ENCODE measurements at places on chromosomes 7 and 10.

DNA sequence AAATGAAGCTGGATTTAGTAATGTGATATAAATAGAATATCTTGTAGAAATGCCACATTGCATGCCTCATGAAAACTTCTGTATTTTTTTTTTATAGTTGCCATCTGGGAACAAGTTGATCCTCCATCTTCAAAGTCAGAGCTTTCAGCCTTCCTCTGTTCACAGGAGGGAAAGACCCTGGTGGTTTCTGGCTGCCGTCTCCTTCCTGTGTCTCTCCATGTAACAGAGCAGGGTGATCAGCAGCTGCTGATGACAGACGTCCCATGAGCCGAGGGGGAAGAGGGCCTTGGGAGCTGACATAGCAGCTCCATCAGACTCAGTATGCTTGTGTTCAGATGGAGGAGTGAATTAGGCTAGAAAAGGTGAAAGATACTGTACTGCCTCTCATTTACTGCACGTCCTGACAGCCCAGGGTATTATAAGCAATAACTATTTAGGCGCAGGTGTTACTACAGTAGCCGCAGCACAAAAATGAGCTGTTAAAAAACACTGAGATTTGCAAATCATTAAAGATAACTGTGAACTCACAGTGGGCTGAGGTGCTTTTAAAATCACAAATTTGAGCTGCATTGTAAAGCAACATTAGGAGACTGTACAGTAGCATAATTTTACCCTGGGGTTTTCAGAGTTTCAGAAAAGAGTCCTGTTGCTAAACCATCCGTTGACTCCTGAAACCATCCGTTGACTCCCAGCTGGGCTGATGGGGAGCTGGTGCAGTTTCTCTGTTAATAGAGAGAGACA, 103.3 kb downstream of the CFAP58 start:
- DNase-seq, result no peak

DNA sequence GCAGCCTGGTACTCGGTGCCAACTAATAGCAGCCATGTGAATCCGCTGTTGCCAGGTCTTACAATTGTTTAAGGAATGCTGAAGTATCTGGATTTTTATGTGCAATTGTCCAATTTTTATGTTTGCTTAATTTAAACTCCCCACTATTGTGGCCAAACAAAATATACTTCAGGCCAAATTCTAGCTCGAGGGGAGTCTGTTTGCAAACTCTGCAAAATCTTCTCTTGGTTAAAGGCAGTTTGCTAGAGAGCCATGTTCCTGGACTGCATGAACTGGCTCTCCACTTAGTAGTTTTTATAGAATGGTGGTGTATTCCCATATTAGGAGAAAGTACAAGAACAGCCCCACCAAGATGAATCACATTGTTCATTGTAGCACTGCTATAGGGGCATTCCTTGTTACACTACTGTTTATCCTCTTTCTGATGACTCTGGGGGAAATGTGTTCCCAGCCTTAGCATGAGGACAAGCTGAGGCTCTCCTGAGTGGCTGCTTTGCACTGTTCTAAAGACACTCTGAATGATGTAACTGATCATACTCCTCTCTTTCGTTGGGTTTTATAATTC, 178.0 kb upstream of the GLI3 start:
- no peak for DNase-seq

- no peak for DNase-seq
These were observed 161.7 kb upstream of the HPS1 start for GRCh38 chr10:98608411-98608810.

DNA sequence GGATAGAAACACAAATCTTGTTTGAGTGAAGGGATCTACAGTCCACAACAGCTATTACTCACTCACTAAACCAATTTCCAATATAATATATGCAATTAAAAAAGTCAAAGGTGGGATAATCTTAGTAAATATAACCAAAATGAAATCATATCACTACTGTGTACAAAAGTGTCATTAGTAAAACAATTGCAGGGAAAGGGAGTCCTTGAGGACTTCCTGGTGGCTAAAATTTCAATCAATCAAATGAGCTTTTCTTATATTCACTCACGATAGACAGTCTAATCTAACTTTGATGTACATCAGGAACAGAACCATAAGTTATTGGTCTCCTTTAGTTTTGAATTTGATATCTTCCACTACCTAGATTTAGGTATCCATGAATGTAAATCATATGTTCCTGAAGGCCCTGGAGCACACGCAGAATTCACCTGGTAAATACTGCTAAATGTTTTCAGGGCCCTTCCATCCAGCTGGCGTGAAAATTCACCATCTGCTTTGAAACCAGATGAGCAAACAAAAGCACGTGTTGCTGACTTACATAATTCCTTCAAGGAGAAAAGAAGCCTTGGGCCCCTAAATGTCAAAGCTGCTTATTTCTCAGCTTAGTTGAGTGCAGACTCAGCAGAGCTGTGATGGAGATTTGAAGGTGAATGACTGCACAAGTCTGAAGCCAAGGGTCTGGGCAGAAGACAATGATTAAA, 159.3 kb upstream of the TMEM196 start:
- DNase-seq, result no peak

GRCh38 chr10:33665501-33665900, 331.0 kb upstream of the NRP1 start:
- DNase-seq, result no peak
